Right atrium auricular region (tissue), 2 donors: ENCODE measurements at places on chromosomes 13 and 19. TPM values are rescaled to one million over a fixed set of nuclear protein-coding genes. Genes with fewer than 3 reads are reported as not detected.

Gene B3GNT3
- total RNA-seq = not detected

Gene ALKBH7
- total RNA-seq = 93.7 TPM

DNA sequence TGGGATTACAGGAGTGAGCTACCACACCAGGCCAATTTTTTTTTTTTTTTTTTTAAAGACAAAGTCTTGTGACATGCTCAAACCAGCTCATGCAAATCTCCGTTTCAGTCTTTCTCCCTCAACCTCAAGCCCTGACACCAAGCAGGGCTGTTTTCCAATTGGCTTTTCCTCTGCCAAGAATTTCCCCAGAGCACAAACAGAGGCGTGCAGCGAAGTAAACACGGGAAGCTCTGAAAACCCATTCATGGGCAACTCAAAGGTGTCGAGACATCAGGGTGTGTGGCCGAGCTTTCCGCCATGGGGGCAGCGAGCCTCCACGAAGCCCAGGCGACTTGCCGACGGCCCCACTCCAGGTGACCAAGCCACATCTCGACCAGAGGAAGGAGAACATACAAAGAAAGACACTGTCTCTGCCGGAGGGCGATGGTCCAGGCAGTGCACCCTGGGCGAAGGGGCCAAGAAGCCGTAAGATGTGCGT, 70.0 kb downstream of the INSR start:
- peak; percentile 68 for DNase-seq

DNA sequence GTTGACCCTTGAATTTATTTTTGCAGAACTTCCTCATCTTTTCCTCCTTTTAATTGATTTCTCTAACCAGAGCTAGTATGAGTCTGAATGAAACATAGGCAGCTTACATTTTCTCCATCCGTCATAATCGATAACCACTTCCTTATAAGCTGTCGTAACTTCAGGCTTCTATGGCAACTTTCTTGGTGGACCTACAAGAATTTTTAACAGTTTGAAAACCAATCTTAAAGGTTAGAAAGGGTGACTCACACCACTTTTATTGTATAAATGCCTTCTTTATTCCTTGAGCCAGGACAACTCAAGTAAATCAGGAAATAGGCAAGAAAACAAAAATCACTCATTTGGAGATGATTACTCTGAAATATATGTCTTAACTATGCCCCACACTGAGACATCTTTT, 105.7 kb upstream of the KL start:
- no peak for DNase-seq

DNA sequence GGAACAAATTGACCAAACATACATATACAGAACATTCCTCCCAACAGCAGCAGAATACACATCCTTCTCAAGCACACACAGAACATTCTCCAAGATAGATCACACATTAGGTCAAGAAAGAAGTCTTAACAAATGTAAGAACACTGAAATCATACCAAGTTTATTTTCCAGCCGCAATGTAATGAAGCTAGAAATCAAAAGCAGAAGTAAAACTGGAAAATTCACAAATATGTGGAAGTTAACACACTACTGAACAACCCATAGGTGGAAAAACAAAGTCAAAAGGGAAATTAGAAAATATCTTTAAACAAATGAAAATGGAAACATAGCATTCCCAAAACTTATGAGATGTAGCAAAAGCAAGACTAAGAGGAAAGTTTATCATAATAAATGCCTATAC, 692.6 kb downstream of the DIAPH3 start:
- DNase-seq = no peak

Gene GPC6
- 3.8 TPM for total RNA-seq

DNA sequence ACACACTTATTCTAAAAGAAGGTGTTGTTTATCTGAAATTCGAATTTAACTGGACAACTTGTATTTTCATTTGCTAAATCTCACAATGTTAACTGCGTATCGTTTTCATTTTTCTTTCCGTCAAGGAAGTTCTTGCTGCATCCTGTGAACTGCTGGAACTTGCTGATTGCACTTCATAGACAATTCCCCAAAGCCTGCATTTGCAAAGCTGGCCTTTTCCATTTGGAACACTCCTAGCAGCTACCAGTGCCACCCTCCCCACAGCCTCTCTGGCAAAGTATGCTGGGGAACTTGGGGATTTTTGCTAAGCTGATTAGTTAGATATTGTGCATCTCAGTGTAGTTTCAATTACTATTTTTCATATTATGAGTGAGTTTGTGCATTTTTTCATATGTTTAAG, 20.4 kb upstream of the ARGLU1 start:
- no peak for DNase-seq

Gene PRSS57
- total RNA-seq = not detected

Gene HSD17B14
- total RNA-seq = 6.3 TPM

DNA sequence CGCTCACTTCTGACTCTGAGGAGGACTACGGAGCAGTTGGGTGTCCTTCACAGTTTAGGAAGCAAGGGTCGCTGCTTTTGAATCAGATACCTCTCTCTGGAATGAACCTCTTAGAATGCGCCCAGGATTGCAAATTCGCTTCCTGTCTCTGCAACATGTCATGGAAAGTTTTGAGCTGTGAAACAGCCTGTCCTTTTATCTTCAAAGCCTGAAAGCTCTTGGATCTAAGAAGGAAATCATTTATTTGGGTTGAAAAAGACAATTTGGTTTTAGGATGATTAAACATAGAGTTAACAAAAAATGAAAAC, 134.1 kb downstream of the KATNAL1 start:
- DNase-seq = no peak

- DNase-seq = no peak
Observed at GRCh38 chr19:38210458-38210987, 13.5 kb downstream of the DPF1 start.

Gene ZNF549
- 2.2 TPM for total RNA-seq

GRCh38 chr13:95327190-95327589, 25.9 kb upstream of the ABCC4 start:
- DNase-seq = no peak

DNA sequence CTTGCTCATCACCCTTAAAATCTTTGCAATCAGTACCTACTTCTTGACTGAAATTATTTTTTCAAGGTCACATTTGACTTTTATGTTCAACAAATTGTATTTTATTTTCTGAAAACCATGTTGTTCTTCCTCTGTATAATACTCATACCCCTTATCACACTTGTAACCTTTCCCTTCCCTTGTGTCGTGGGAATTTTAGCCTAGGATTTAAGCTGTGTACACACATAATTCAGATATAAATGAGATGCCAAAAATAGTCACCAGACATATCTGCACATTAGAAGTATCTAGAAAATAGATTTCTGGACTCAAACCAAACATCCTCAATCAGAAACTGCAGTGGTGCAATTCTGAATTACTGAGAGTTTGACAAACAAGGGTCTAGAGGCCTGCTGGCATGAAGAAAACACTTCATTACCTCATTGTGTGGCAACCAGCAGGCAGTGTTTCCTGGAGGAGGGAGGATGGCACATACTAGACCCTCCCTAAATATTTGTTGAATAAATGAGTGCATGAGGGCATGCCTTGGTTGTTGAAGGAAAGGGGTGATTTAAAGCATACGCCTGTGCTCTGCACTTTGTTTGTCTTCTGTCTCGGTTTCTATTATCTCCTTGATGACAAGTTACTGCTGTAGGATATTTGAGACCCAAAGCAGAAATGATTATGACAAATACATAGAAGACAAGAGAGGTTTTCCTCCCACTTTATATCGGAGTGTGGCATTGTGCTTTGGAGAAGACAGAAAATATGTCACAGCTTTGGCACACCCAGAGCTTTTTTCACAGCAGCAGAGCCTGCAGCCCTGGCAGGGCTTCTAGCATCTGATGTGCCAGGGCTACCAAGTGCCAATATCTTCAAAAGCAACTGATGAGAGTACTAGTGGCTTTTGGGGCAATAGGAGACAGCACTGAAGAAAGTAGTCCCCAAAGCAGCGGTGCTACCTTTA, 881.1 kb downstream of the PCDH9 start:
- no peak for DNase-seq

DNA sequence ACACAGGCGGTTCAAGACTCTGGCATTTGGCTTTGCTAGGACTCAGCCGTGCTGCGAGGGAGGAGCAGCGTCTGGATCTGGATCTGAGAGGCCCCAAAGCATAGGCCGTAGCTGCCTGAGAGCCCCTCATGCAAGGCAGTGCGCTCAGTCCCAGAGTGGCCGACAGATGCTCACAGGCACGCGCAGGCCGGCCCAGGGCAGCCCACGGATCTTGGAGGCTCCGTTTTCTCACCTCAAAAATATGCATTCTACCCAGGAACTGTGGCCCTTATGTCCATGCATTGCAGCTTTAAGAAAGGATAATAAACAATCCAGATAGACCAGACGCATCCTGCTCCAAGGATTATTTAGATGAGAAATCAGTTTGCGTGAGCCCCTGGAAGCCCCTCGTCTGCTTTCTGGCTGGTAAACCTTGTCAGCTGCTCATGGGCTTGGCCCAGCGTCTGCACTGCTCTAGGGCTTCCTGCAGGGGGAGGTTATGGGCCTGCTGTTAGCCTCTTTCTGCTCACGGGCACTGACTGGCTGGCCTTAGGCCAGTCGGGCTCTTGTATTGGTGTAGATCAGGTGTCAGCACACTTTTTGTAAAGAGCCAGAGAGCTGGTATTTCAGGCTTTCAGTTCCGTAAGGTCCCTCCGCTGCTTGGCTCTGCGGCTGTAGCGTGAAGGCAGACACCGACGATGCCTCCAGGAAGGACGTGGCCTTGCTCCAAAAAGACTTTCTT, 24.2 kb downstream of the TEX29 start:
- peak; percentile 46 for DNase-seq

Gene TDRD12
- 0.28 TPM for total RNA-seq

- DNase-seq = no peak
Observed at GRCh38 chr13:73696713-73697112, 437.5 kb downstream of the KLF12 start.

DNA sequence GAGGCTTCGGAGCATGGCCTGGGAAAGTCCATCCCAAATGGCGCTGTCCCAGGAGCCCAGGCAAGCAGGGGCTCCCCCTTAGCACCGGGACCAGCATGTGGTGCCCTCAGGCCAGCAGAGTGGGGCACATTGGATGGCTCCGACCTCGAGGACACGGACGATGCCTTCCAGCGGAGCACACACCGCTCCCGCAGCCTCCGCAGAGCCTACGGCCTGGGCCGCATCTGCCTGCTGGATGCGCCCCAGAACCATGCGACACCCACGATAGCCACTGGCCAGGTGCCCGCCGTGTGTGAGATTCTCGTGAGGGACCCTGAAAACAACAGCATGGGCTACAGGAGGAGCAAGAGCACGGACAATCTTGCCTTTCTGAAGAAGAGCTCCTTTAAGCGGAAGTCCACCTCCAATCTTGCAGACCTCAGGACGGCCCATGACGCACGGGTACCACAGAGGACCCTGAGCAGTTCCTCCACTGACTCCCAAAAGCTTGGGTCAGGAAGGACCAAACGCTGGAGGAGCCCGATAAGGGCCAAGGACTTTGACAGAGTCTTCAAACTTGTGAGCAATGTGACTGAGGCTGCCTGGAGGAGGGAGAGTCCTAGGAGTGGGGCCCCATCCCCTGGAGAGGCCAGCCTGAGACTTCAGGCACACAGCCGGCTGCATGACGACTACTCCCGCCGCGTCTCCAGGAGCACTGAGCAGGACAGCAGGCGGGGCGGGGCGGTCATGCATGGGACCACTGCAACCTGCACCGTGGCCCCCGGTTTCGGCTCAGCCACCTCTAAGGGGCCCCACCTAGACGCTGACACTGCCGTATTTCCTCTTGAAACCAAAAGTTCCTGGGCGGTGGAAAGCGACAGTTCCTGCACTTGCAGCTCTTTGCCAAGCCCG, 63.1 kb downstream of the SPATA13 start:
- DNase-seq = no peak

Gene ATP8B3
- 0.51 TPM for total RNA-seq

Gene LGALS14
- not detected for total RNA-seq

GRCh38 chr13:111460548-111461444, 140.4 kb downstream of the TEX29 start:
- no peak for DNase-seq

DNA sequence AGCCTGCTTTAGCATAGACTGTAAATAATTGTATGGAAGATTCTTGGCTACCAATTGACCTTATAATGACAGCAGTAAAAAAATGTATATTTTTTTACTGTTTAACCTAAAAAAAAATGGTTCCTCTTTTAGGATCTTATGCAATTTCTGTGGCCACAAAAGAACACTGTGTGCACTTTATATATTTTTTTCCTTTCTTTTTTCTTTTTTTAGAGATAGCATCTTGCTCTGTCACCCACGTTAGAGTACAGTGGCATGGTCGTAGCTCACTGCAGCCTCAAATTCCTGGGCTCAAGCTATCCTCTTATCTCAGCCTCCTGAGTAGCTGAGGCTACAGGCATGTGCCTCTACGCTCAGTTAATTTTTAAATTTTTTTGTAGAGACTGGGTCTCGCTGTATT, 6.1 kb downstream of the FLT3 start:
- no peak for DNase-seq

Gene CHAMP1
- 13.9 TPM for total RNA-seq

GRCh38 chr13:113964251-113964995, 9.5 kb downstream of the C13orf46 start:
- no peak for DNase-seq

Gene NAPSA
- 0.31 TPM for total RNA-seq

DNA sequence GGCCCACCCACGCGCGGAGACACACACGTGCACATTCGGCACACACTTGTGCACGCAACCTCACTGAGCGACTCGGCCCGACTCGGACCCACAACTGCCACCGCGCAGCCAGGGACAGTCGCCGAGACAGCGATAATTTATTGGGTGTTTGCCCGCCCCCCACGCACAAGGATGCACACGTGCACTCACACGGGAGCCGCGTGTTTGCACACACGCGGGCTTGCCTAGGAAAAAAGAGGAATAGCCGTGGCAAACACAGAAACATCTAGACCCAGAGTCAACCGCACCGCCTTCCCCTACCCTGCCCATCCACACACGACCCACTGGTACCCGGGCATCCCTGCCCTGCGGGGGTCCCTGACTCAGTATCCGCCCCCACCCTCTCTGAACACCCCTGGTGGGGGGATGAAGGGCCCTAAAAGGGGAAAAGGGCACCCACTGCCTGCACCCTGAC, 1.1 kb upstream of the SSBP4 start:
- DNase-seq = no peak

- DNase-seq = peak; percentile 58
Observed at GRCh38 chr13:111046590-111047141, 68.4 kb upstream of the ARHGEF7 start.

Gene BCL3
- total RNA-seq = 25.2 TPM

GRCh38 chr19:49148044-49148682, 7.0 kb downstream of the HRC start:
- no peak for DNase-seq

- no peak for DNase-seq
Observed at GRCh38 chr19:18220632-18221275, 5.5 kb downstream of the PDE4C start.

Gene SIGLEC9
- total RNA-seq = 7.4 TPM

- no peak for DNase-seq
Observed at GRCh38 chr19:39765091-39766076, 13.3 kb upstream of the LEUTX start.

GRCh38 chr13:18949970-18950369, 231.7 kb downstream of the TUBA3C start:
- no peak for DNase-seq

Gene DDX49
- 22.1 TPM for total RNA-seq
